ENCODE measurements at places on chromosomes 16 and 17.
A peak's percentile ranks its signal among the peaks of the same experiment; 100 is the strongest.

GRCh38 chr17:9755083-9755482 lies 36.3 kb downstream of the DHRS7C start:
- DNase-seq, result no peak

GRCh38 chr16:71676236-71676635 lies 48.3 kb downstream of the PHLPP2 start:
- no peak for DNase-seq

GRCh38 chr17:19372866-19373504 lies 5.3 kb upstream of the MAPK7 start:
- no peak for DNase-seq

- DNase-seq, result no peak
Measured at GRCh38 chr17:13626703-13627102, 25.0 kb upstream of the HS3ST3A1 start.

- DNase-seq, result no peak
Measured at GRCh38 chr16:61182391-61182790, 853.8 kb downstream of the CDH8 start.

GRCh38 chr16:17633181-17633951 lies 162.6 kb upstream of the XYLT1 start:
- DNase-seq, result no peak

GRCh38 chr17:4935650-4936049 lies 3.6 kb downstream of the GP1BA start:
- DNase-seq, result no peak

DNA sequence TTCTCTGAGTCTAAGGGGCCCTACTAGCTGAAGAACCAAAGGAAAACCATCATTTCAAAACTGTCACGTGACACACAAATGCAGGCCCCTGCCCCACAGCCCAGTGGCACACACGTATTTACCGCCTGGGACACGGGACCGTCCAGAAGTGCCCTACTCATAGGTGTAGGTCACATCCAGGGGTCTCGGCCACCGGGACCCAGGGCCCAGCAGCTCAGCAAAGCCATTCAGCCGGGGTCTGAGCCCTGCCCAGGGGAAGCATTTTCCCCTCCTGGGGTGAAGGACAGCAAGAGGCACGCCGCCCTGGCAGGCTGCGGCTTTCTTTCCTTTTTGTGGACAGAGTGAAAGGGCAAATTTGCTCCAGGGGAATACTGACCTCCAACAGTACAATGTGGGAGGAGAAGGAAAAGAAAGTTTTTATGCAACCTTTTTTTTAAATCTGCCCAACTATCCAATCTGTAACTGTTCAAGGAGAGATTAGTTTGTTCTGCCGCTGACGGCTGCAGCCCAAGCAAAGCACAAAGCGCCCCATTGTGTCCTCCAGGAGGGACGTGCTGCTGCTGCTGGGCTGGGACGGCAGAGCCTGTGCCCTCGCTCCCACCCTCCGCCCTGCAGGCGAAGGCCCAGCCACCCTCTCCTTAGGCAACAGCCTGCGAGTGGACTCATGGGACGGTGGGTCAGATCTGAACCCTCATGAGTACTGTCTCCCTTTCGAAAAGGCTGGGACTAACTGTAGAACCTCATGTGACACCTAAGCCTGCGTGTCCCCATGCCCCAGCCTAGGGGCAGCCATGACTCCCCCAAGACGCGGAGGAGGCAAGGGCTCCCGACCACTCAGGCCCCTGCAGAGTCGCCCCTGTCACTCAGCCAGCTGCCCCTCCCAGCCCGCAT lies 21.3 kb downstream of the SLC7A5 start:
- no peak for DNase-seq

DNA sequence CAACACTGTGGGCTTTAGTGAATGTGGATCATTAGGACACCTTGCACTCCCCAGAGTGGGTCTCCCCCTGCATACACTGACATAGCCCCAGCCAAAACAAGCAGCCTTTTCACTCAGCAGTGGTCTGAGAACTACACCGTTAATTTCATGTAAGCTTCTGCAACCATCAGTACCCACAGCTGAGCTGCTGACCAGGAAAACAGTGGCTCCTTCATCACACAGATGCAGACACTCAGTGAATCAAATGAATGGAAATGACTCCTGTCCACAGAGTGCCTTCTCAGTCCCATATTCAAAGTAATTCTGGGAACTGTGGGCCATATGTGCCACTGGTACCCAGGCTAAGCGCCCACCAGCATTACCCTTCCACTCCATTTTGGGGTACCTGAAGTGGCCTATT lies 39.3 kb upstream of the NOL11 start:
- no peak for DNase-seq

GRCh38 chr17:45160447-45161287 lies 1.0 kb upstream of the HEXIM2 start:
- DNase-seq, result no peak

- no peak for DNase-seq
Measured at GRCh38 chr17:55424893-55425540, 3.4 kb upstream of the MMD start.

GRCh38 chr17:38663125-38663751 lies 11.5 kb downstream of the EPOP start:
- peak; percentile 34 for DNase-seq

- DNase-seq, result no peak
Measured at GRCh38 chr17:28363186-28363585, 1.8 kb downstream of the SEBOX start.

DNA sequence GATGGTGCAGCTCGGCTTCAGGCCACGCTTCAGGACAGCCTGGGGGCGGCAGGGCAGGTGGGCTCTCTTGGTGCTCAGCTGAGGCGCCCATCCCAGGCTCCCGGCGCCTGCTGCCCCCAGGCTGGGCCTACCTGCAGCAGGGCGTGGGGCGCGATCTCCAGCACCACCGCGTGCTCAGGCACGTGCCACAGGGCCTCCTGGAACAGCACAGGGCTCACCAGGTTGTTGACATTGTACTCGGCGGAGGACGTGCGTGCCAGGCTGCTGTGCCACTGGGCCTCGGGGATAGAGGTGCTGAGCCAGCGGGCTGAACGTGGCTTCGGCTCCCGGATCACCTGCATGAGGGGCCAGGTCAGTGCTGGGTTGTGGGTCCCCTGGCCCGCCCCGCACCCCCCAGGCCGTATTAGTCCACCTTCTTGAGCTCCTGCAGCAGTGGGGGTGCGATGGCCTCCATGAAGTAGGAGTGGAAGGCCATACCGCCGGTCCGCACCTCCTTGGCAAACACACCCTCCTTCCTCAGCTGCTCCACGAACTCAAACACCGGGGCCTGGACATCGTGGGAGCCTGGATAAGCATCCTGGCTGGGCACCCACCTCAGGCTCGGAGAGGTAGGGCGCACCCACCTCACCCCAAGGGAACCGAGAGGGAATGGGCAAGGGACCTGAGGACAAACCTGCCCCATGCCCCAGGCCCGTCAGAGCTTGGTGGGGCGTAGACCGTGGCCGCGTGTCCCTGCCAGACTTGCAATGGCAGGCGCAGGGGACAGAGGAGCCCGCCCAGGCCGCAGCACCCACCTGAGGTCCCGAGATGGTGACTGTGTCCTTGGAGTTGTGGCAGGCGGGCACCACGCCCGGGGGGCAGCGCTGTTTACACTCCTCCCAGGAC lies 9.0 kb downstream of the FASN start:
- DNase-seq, result no peak

DNA sequence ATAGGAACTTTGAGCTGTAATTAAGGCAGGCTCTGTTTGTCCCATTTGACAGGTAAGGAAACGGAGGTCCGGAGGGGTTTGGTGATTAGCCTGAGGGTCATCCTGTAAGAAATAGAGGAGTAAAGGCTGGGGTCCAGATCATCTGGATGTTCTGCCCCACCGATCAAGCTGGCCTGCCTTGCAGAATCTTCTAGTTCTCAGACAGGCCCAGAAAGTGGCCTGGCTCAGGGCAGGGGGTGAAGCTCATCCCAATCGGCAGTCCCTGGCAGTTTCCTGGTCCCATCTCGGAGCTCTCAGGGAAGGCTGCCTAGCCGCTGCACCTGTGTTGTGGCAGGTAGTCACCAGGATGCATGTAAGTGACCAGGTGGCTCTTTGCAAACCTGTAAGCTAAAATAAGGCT lies 4.2 kb downstream of the PIMREG start:
- DNase-seq, result no peak

GRCh38 chr16:23754594-23755483 lies at the start of gene CHP2:
Gene CHP2 (plus strand): TSS chr16:23755026. CDS start chr16:23755050, 24 bp downstream.
- no peak for DNase-seq

- no peak for DNase-seq
Measured at GRCh38 chr16:20614186-20615141, 38.3 kb upstream of the ACSM2B start.

- no peak for DNase-seq
Measured at GRCh38 chr17:53039981-53040380, 782.7 kb upstream of the KIF2B start.

- no peak for DNase-seq
Measured at GRCh38 chr17:37207103-37207502, 168.7 kb upstream of the C17orf78 start.

DNA sequence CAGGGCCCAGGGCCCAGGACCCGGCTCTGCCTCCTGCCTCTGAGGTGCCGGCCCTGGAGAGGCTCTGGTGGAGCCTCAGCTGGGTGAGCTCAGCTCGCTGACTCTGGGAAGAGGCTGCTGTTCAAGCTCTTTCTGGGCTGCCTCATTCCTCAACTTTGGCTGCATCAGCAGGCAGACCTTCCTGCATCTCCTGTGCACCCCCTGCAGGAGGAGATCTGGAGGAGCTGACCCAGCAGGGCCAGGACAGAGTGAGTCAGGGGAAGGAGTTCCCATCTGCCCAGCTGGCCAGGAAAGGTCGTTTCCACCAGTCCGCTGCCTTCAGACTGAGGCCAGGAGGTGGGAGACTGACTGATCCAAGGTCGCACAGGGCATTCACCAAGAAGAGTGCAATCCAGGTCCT lies 10.7 kb downstream of the CRHR1 start:
- DNase-seq, result no peak

GRCh38 chr16:61842666-61843065 lies 193.6 kb downstream of the CDH8 start:
- DNase-seq, result no peak

GRCh38 chr17:66474258-66474657 lies 171.8 kb downstream of the PRKCA start:
- DNase-seq, result no peak

- DNase-seq, result no peak
Measured at GRCh38 chr17:64145375-64145750, 15.4 kb upstream of the ERN1 start.

- no peak for DNase-seq
Measured at GRCh38 chr16:20628213-20628612, 52.0 kb upstream of the ACSM2B start.

- no peak for DNase-seq
Measured at GRCh38 chr17:68697850-68698361, 96.7 kb upstream of the FAM20A start.
